ENCODE measurements at places on chromosomes 2 and 18.

- ATAC-seq, result no peak
Measured at GRCh38 chr2:180289627-180290026, 282.5 kb upstream of the CWC22 start.

DNA sequence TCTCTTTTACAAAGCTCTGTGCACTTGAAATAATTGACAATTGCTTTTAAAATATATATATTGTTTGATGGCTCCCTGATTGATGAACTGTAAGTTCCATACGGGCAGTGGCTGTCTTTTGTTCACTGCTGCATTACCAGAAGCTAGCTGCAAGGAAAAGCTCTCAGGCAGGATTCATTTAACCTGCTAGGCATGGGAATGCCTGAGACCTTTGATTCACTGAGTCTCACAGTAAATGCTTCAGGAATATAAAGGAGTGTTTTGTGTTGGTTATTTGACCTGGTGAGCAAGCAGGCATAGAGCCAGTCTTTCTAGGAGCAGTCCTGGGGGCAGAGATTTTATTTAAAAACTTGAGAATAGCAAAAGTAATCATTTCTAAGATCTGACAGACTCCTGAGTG lies 193.2 kb upstream of the ITGA4 start:
- ATAC-seq, result no peak

DNA sequence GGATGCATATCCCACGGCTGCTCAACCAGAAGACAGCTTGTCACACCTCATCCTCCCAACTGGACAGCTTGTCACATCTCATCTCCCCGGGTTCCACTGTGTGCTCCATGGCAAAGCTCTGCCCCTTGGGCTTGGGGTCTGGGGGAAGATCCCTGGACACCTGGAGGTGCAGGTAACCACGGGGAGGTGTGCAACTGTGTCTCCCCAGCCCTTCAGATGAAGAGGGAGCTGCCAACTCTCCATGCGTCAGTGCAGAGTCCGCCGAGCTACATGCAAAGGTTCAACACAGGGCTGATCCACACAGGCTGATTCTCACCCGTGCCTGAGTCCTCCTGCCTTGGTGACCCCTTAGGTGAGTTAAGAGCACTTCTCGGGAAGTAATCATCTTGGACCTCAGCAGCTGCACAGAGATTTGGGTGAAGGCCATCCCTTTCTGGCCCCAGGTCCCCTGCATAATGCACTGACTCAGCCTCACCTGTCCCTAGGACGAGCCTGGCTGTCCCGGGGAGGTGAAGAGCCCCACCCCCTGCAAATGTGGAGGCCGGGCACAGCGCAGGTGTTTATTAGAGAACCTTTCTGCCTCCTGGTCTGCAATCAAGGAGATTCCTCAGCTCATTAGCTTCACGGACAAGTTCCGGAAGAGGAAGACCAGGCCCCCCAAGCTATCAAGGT lies 157.9 kb downstream of the PXDN start:
- no peak for ATAC-seq

GRCh38 chr2:234676109-234676782 lies 179.4 kb upstream of the ARL4C start:
- peak; percentile 51 for ATAC-seq

DNA sequence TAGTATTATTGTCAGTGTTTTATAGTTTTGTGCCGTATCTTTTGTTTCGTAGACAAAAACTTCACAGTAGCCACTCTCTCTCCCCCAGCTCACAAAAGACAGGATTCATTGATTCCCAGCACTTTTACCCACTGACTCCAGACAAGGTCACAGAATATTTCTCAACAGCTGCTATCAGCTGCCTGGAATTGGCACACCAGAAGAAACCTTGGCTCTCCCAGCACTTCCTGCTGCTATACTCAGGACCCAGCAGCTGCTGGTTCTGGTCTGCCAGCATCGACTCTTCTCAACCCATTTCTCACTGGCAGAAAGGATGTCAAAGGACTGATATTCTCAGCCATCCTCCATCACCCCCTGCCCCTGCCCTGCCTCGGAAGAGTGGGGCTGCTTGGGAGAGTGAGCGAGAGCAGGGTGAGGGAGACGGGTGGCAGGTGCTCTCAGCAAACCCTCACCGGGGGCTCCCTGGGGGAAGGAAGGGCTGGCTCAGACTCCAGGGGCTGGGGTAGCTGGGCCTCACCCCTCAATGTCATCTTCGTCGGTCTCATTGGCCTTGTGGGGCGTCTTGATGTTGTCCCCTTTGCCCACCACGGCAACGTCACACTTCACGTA lies 6.1 kb upstream of the OTOF start:
- ATAC-seq, result no peak

DNA sequence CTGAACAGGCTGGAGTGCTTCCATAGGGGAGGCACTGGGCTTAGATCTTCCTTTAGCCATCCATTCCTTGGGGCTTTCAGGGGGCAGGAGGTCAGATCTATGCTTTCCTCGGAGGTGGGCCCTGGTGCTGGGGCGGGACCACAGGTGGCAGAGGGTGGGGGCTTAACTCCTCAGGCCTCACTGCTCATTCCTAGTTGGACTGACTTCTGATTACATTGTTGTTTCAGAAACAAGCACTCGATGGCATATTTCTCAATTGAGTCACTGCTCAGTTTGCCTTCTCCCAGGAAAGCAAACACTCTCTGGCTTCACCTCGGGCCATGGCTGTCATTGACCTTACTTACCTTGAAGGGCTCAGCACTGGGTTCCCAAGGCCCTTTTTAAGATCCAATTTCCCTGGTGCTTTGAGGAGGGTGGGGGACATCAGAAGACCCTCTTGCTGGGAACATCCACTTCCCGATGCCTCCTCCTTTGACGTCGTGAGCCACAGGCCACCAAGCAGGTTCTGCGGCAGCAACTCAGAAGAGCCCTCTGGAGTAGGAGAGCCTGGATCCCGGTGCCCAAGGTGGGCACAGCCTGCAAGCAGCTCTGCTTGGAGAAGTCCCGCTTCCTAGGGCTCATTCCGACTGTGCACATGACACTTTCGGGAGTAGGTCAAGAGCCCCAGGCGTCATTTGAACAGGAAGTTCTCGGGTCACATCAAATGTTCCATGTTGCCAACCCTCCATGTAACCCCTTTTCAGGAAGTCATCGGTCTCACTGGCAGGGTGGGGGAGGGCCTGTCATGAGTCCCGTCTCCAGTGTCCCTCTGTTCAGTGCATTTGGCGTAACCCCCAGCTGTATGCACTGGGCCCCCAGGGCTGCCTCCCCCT lies 40.6 kb downstream of the SDC1 start:
- ATAC-seq, result no peak

GRCh38 chr18:54359233-54359632 lies 1.5 kb downstream of the C18orf54 start:
- no peak for ATAC-seq

GRCh38 chr18:40810372-40810771 lies 1144.7 kb upstream of the PIK3C3 start:
- ATAC-seq, result no peak

DNA sequence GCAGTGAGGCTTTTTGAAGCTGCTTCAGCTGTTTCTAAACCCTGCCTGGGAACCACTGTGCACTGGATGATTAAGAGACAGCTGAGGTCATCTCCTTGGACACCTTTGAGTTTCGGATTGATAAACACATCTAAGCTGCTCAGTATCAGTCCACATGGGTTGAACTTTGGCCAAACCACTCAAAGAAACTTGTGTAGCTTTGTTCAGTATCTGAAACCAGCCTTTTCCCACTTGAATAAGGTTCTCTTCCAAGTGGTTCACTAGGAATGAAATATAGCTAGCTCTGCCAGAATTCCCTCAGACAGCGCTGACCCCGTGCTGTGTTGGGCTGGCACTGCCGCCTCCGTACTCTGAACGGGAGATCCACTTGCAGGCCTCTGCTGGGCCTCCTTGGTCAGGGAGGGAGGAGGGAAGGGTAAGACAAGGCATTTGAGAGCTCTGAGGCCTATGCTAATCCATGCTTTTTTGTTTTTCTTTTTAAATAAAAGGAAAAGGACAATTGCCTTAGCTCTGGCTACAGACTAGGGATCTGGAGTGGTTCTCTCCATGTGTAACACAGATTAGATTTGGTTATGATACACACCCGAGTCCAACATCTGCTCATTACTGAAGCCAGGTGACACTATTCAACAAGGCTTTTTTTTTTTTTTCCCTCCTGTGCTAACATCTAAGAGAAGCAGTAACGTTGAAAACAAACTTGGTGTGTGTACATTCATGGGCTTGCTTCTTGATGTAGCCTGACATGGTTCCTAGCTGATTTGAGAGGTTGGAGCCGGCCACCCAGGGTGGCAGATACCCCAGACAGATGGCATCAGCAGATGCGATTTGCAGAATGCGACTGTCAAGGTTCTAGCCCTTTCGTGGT lies 67.7 kb downstream of the NCK2 start:
- ATAC-seq, result peak; percentile 52

DNA sequence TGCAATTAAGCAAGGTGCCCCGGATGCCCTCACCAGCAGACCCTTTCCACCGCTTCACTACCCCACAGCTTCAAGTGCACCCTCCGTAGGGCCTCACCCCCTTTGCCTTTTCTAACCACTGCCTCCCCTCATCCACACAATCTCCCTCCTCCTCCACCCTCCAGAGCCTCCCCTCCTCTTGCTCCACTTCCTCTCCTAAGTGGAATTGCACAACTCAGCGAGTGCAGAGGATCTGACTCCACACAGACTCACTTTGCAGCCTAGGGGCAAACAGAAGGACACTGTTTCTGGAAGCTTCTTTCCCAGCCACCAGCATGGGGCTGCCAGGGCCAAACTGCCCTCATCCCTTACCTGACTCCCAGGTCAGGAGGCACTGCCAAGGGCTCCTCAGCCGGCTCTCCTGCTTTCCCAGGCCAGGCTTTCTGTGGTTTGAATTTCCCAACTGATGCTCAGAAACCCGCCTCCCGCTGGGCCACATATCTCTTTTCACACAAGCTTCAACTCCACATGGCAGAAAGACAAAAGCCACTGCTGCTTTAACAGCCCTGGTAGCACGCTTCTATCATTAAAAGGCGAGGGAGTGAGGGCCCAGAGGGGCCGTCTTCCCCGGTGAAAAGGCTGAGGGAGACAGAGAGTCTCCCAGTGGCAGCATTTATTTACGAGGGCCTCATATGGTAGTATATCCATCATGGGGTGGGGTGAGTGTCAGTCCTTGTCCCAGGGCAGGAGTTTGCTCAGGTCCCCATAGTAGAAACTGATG lies 74.7 kb upstream of the MGAT4A start:
- ATAC-seq, result no peak

GRCh38 chr2:8794923-8795825 lies 42.2 kb downstream of the KIDINS220 start:
- ATAC-seq, result no peak

GRCh38 chr18:58638441-58638840 lies 9.6 kb upstream of the ALPK2 start:
- ATAC-seq, result peak; percentile 64

- no peak for ATAC-seq
Measured at GRCh38 chr2:116160657-116161056, 1653.8 kb upstream of the DDX18 start.

DNA sequence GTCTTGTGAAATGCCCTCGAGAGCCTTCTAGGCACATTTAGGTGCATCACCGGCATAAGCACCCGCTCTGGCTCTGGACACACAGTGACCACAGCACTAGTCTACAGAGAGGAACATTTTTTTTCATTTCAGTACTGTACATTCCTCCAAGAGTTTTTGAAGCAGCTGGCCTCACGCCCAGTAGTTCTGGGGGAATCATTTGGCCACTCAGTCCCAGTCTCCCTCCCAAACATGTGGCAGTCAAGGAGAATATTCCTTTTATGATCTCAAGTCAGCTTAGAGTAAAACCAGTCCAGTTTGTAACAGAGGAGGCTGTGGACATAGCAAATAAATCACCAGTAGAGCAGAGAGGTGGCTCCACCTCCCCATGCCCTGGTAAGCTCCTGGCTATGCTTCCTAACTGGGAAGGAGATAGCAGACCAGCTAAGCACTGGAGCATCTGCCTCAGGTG lies 48.1 kb downstream of the KCNE4 start:
- ATAC-seq, result no peak

GRCh38 chr18:60292186-60292585 lies 80.4 kb downstream of the MC4R start:
- ATAC-seq, result no peak

DNA sequence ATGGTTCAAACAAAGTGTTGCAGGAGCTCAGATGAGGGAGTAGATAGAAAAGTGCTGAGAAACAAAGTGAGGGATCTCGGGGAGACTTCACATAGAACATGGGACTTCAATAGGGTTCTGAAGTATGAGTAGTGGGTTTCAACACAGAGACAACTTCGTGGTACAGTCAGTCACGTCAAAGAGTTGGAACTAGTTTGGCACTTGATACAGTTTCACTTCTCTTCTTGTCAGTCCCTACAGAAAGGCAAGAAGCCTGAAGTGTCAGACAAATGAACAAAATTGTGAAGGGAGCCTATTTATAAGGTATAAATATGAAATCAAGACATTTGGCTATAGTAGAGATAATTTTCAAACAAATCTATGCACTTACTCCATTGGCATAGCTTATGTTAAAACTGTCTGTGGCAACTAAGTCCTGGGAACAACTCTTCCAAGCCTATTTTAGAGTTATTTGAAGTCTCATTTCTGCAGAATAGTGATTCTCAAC lies 338.0 kb downstream of the TDRD15 start:
- ATAC-seq, result no peak

- ATAC-seq, result peak; percentile 86
Measured at GRCh38 chr2:204012072-204012653, 75.6 kb downstream of the ICOS start.

- ATAC-seq, result no peak
Measured at GRCh38 chr18:25345081-25345866, 6.7 kb downstream of the ZNF521 start.

DNA sequence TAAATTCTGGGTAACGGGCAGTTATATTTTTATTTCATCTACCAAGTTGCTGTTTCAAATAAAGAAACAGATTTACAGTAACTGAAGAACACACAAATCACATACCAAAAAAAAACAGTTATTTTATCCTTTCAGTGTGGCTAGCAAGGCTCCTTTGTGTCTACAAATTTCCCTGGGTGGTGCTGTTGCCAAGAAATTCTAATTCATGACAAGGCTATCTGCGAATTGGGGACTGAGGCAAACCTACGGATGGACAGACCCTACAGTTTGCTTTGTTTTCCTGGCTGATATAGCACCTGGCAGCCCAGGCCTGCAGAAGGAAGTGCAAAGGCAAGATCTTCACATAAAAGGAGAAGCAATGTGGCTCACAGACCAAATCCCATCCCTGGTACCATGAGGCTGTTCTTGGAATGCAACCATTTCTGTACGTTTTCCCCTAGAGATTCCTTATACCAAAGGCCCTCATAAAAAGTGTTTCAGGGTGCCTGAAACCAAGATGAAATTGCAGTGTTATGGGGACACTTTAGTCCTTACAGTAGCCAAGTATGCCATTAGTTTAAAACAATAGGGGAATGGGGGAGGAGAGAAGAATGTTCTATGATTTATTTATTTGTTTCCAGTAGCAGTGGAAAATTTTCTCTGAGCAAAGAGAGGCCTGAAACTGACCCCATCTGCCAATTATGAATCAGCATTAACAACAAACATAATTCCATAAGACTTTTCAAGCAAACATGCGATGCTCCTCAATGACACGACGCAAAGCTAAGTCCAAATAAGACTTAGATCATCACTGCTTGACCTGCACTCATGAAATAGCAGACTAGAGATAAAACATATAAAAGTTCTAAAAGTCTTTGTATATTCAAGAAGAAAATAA lies 4.3 kb downstream of the KLF7 start:
- ATAC-seq, result no peak
